ENCODE measurements at places on chromosomes 6 and 20.
A peak's percentile ranks its signal among the peaks of the same experiment; 100 is the strongest.

DNA sequence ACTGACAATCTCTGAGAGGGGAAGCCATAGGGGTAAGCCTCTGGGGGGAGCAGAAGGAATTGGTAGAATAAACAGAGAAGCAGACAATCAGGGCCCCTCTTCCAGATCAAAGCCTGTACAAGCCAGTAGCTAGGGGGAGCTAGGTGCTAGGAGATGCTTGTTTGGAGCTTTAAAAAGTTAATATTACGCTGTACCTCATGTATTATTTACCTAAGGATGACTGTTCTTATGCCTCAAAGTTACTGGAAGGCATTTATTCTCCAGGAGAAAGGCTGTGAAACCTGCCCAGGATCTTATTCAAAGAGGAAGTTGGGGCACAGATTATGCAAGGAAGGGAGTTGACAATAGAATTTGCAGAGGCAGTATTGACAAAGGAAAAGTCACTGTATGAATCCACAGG lies 111.8 kb upstream of the SLC35F1 start:
- DNase-seq: no peak

DNA sequence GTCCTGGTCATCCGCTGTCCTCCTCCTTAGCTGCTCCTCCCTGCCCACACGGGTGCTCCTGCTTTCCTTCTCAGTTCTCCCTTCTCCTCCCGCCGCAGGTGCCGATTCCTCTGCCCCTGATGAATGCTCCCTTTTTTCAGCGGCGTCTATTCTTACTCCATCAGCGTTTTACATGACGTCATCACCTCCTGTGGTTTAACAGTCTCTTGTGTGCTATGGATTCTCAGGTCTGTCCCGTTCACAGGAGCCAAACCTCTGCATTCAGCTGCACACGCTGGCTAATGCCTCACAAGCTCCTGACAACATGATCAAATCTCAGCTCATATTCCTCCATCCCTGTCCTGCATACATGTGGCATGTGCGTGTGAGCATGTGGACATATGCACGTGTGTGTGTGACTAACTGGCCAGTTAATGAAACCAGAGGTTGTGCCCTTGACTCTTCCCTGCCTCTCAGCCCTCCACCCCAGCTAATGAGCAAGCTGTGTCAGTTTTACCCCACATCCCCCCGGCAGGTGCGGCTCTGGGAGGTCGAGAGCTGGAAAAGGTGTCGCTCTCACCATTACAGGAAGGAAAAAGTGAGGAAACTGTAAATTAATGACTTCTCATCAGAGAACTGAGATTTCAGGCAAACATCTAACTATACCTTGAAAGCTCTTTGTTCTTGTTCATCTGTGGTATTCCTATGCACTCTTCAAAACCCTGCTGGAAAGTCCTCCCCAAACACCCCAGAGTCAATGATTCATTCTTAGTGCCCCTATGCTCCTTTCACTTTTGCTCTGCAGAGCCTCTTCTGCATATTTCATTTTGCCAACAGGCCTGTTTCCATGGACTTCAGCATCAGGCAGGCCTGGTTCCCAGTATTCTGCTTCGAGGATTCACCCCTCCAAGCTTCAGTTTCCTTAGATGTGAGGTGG lies 163.1 kb downstream of the TTLL2 start:
- no peak for DNase-seq

- DNase-seq: peak; percentile 86
Measured at GRCh38 chr20:36493801-36494114, 47.6 kb upstream of the MYL9 start.

- no peak for DNase-seq
Measured at GRCh38 chr6:76381612-76382011, 309.1 kb upstream of the IMPG1 start.

DNA sequence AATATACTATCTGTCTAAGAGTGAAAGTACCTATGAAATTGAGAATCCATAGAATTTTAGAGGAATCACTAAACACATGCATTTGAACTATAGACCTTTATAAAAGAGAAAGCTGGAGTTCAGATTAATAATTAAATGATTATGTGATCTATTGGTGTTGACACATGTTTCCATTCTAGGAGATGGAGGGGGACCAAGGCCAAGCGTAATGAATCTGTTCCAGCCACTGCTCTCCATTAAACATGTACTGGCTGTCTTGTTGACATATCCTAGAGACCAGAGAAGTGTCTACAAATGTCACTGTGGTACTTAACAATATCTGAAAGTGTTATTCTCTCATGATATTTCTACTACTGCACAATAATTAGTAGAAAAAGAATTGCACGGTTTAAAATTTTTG lies 432.4 kb downstream of the BMP2 start:
- DNase-seq: no peak

DNA sequence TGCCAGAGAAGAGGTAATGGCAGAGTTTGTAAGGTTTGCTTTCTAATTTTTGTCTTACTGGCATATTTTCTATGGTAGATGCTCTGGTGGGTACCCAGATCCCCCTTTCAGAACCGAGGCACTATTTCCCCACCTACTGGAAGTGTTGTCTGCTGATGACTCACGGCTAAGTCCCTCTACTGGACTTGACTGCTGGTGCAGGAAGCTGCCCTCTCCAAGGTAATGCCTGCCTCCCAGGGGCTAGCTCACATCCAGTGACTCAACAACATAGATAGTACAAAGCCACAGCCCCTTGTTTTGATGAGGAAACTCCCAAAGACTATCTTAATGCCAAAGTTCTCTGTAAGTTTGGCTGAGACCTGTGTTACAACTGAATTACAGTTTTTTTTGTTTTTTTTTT lies 285.4 kb upstream of the FLRT3 start:
- no peak for DNase-seq

DNA sequence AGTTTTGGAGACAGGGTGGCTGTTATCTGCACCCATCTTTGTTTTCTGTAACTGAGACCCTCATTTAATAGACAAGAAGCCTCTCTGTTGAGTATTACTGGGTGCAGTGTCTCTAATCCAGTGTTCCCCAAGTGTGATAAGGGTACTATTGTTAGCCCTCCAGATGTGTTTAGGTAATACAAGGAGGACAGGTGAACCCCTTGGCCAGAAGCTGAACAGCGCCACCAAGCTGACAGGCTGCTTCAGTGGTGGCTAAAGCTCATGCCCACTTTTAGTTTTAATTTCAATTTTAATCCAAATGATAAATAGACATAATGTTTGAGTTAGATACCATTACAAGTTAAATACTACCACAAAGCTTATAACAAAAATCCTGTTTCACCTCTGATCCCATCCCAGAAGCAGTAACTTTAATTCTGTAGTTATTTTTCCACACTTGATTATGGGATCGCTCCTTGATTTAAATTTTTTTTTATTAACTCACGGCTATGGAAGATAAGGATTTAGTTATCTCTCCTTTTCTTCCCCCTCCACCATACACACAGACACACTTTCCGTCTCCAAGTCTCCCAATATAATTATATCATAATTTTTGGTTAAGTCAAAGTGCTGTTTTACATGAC lies 8.4 kb upstream of the STK35 start:
- no peak for DNase-seq

DNA sequence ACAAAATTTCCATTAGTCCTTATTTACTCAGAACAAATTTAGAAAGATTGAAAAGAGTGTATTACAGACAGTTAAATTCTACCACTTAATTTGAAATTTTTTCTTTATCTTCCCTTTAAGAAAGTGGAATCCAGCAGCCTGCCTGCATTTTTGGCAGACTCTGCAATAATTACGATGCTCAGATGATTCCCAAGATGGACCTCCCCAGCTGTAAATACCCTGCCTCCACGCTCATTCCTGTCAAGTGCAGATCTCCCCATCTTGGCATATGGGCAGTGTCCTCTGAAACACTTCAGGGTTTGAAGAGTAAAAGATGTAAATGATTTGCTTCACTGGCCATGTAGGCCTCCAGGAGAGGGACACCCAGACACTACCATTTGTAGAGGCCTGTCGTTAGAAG lies 471.2 kb downstream of the PRKN start:
- no peak for DNase-seq

DNA sequence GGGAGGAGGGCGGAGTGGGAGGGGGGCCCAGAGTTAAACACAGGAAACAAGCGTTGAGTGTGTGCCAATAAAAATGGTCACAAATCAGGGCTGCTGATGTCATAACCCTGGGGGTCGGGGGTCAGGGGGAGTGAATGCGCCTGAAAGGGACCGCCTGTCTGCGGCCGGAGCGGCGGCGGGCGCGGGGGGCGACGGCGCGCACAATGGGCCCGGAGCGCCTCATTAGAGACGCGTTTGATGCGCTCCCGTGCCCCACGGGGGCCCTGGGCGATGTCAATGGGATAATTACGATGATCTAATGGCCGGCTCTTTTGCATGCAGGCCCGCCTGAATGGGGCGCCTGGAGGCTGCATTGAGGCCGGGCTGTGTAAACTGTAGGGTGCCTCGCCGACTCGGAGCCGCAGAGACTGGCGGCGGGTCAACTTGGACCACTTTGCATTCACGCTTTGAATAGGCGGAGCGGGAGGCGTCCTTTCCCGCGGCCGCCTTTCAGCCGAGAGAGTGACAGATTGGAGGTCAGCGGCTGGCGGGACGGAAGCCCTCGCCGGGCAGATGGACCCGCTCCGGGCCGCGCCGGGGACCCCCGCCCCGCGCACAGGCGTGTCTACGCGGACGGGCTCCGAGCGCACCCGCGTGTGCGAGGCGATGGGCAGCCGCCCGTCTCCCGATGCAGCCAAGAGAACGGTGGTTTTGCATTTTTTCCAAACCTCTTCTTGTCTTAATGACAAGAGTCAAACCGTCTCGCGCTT lies 296.1 kb downstream of the TFAP2C start:
- no peak for DNase-seq

DNA sequence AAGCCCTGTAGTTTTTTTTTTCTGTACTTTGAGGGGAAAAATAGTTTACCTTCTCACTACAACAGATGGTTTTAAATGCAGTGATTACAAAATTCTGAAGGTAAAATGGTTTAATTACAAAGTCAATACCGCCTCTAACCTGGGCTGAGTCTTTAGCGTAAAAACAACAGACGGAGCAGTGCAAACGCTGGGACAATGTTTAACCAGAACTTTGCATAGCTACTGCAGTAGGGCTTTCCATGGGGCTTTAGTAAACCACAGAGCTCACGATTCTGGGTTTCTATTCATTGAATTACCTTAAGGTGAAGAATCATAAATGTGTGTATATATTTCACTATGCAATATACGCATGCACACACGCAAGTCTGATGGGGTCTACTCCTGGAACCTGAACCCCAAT lies 77.9 kb downstream of the RFX6 start:
- DNase-seq: no peak

DNA sequence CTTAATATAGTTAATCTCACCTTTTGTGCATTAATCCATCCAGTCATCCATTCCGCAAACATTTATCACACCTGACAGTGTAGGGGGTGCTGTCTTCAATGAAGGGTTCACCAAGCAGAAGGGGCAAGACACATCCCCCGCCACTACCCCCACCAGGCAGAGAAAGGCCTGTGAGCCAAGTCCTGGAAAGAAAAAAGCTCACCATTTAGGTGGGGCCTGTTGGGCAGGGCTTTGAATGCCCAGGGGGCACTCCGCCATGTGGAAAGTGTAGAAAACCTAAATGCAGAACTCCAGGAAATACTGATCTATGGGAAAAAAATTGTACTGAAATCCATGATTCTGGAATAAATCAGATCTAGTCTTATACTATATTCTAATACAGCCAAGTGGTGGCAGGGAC lies 4.8 kb upstream of the STX16 start:
- no peak for DNase-seq

GRCh38 chr6:126268092-126268491 lies 71.8 kb upstream of the CENPW start:
- no peak for DNase-seq

- DNase-seq: no peak
Measured at GRCh38 chr6:151490996-151491395, 2.8 kb upstream of the CCDC170 start.

DNA sequence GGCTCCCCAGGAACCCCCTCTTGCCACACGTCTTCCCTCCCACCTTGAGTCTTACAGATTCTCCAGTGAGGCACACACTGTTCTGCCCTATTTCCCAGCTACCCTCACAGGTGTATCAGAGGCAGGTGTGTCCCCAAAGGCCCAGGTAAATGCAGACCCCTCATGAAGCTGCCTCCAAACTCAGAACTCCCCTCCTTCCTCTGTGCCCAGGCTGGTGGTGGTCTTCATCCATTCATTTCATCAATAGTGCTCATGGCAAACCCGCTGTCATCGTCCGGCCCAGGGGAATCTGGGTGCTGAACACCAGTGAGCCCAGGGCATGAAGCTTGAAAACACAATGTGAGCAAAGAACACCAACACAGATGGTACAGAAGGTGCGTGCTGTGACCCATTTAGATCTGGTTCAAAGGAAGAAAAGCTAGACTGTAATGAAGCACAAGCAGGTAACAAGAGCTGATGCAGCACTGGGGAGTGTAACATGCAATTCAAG lies 213.1 kb downstream of the SYNDIG1 start:
- no peak for DNase-seq

- peak; percentile 94 for DNase-seq
Measured at GRCh38 chr6:111718990-111719389, 113.3 kb upstream of the TRAF3IP2 start.

- no peak for DNase-seq
Measured at GRCh38 chr20:38973107-38973506, 11.0 kb downstream of the DHX35 start.

DNA sequence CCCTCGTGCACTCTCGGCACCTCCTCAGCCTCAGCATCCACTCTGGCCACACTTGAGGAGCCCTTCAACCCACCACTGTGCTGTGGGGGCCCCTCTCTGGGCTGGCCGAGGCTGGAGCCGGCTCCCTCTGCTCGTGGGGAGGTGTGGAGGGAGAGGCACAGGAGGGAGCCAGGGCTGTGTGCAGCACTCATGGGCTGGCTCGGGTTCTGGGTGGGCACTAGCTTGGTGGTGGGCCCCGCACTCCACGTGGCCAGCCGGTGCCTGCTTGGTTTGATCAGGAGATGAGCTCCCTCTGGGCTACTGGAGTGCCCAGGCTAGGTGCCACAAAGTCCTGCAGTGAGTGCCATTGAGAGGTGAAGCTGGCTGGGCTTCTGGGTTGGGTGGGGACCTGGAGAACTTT lies 949.4 kb upstream of the GJE1 start:
- no peak for DNase-seq

GRCh38 chr6:43910149-43910637 lies 140.2 kb downstream of the VEGFA start:
- no peak for DNase-seq

DNA sequence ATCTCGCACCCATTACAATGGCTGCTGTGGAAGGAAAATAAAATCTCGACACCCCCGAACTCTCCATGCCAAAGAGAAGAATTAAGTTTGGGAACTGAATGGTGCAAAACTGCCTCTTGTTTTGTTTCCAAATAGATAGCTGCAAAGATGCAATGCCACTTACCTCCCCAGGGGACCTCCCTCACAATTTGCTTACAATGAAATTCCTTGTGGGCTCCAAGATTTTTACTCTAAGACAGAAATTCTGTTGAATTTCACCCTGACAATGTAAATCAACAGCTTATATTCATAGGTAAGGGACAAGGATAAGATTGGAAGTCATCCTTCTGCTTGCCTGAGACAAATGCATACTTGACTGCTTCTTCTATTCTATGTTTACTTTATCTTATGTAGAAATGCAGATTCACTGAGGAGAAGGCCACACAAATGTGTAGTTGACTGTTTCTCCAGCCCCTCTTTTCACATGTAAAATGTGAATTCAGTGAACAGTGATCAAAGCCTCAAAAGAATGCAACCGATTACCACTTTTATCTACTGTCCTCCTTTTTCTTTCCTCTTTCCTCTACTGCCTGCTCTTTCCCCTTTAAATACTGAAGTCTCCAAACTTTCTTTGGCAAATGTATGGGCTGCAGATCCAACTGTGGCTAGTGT lies 36.6 kb downstream of the ADGRF4 start:
- no peak for DNase-seq

All from AG10803 (cell line).